ENCODE measurements at places on chromosomes 11 and 22.

DNA sequence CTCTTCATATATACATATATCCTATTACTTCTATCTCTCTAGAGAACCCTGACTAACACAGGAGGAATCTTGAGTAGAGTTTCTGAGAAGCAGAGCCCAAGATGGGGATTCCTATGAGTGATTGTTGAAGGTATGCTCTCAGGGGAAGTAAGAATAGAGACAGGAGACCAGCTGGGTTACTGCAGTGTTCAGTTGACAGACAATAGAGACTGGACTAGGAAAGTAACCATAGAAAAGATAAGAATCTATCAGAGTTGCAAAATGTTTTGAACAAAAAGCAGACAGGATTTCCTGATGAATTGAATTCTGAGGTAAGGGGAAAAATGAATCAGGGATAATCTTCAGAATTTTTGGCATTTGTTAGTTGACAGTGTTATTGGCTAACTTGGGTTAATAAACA is 54.4 kb downstream of the SLC17A6 start:
- no peak for DNase-seq

GRCh38 chr11:33692013-33692504 is 8.6 kb downstream of the C11orf91 start:
- DNase-seq = peak; percentile 65

- no peak for DNase-seq
These were observed 18.3 kb downstream of the SMCO4 start for GRCh38 chr11:93524858-93525257.

- DNase-seq = no peak
These were observed 52.1 kb upstream of the TCF20 start for GRCh38 chr22:42322562-42322926.

- no peak for DNase-seq
These were observed 17.0 kb downstream of the HTR3A start for GRCh38 chr11:113991718-113992458.

- no peak for DNase-seq
These were observed 101.4 kb upstream of the NECTIN1 start for GRCh38 chr11:119830400-119830799.

DNA sequence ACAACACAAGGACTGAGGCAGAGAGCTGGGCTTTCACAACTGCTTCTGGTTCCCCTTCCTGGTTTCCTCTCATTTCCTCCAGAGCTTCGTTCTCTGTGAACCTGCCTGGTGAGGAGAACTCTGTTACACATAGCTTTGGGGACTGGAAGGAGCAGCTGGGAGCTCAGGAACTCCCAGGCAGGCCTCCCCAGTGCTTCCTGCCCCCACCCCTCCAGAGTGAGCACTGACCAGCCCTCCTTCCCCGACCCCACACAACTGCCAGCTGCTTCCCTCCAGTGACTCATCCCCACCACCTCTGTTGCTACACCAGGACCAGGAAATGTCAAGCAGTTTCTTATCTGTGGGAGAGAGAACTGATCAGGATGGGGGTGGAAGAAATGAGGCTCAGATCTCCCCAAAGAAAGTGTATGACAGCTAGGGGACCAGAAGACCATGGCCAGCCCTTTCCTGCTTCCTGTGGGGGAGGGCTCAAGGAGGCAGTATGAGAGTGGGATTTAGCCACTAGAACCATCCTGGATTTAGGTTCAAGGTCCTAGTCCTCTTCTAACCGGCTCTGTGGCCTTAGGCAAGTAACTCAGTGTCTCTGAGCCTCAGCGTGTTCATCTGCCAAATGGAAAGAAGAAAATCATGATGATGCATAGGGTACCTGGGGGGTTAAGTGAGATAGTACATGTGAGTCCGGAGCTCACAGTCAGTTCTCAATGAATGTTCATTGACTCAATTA is 4.5 kb upstream of the TP53I11 start:
- DNase-seq = peak; percentile 64

- DNase-seq = no peak
These were observed 6.9 kb downstream of the TST start for GRCh38 chr22:37012262-37012904.

DNA sequence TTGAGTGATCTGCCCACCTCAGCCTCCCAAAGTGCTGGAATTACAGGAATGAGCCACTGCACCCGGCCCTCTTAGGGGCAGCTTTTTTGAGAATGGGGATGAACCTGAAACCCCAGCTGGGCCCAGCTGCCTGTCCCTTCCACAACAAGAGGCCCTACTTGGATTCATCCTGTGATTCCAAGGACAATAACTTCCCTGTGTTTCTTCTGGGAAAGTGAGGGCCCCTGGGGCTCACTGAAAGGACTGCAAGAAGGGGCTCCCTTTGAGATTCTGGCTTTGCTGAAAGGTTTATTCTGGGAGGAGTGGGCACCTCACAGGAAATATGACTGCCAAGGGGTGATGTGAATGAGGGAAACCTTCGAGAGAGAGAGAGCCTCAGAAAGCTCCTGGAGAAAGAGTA is 12.3 kb upstream of the GNAZ start:
- DNase-seq = no peak

GRCh38 chr11:95682552-95682951 is 107.0 kb downstream of the FAM76B start:
- DNase-seq = no peak

All from left hindlimb (tissue), 1 donor.